ENCODE measurements at places on chromosomes 13 and 19. TPM values are rescaled to one million over a fixed set of nuclear protein-coding genes. Genes with fewer than 3 reads are reported as not detected.
A peak's percentile ranks its signal among the peaks of the same experiment; 100 is the strongest.

DNA sequence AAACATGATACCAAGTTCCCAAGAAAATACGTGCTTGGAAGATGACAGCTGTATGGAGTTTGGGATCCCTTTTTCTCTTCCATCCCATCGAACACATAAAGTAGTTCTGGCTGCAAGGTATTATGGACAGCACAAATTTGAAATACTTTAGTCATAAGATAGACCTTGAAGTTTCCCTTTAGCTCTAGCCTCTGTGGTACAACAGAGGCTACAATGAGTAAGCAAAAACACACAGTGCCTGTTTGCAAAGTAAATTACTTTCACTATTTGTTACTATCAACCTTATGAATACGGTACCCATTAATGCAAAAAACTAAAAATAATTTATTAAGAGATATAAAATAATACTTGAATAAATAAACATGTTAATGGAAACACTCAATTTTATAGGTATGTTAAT lies 21.0 kb upstream of the LRCH1 start:
- DNase-seq, result no peak

Gene DCLK1
- 3.9 TPM for total RNA-seq

Gene ATP8B3
- total RNA-seq, result 4.7 TPM

DNA sequence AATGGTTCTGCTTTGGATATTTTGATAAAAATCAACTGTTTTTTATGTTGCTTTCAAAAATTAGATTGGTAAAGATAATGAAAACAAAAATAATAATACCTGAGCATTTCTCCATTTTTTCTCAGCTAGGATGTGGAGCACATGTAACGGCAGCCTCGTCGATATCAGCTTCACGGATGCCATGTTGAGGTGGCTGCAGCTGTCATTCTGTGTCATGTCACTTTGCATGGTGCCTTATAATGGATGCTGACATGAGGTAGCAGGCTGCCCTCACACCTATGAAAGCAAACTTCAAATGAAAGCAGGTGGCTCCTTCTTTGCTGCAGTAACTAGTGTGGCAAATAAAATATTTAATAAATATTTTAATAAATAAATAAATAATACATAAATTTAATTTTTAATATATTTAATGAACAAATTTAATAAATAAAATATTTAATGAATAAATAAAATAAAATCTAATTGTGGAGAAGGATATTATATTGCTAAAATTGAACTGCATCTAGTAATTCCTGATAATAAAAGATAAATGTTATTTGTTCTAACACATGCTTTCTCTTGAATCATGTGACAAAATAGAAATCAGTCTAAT lies 955.7 kb upstream of the SLC10A2 start:
- no peak for DNase-seq

Gene MCF2L
- total RNA-seq, result 47.6 TPM

DNA sequence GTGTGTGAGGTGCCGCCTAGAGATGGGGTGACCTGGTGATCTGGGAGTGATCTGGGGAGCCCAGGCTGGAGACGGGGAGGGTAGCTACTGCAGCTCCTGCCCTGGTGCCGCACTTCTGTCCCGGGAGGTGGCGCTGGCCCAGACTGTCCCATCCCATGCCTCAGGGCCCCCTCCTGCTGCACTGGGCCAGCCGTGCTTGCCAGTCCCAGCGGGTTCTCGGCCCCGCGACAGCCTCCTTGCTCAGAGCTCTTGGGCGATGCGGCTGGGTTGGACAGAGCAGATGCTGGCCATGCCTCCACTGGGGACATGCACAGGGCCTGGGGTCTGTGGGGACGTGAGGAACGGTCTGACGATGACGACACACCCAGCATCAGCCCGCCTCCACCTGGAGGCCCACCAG lies 2.5 kb downstream of the RAX2 start:
- DNase-seq, result no peak

GRCh38 chr13:109355875-109356434 lies 430.4 kb downstream of the IRS2 start:
- no peak for DNase-seq

DNA sequence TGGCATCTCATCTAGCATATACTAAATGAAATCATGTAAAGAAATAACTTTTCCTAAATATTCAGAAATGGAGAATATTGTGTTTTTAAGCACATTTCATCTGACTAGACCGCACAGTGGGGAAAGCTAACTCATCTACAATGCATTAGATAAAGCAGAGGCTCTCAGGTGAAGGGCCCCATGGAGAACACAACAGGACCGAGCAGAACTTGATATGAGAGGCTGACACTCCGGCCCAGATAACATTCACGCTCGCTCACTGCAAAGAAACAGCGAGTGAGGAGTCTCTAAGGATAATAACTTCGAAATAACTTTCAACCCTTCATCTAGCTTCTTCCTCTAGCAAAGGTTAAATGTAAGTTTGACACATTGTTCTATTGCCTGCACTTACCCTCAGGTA lies 130.6 kb downstream of the PCDH9 start:
- no peak for DNase-seq

- DNase-seq, result no peak
Measured at GRCh38 chr19:1840541-1841115, 7.7 kb downstream of the REXO1 start.

- DNase-seq, result no peak
Measured at GRCh38 chr19:2167896-2168618, 4.3 kb downstream of the DOT1L start.

DNA sequence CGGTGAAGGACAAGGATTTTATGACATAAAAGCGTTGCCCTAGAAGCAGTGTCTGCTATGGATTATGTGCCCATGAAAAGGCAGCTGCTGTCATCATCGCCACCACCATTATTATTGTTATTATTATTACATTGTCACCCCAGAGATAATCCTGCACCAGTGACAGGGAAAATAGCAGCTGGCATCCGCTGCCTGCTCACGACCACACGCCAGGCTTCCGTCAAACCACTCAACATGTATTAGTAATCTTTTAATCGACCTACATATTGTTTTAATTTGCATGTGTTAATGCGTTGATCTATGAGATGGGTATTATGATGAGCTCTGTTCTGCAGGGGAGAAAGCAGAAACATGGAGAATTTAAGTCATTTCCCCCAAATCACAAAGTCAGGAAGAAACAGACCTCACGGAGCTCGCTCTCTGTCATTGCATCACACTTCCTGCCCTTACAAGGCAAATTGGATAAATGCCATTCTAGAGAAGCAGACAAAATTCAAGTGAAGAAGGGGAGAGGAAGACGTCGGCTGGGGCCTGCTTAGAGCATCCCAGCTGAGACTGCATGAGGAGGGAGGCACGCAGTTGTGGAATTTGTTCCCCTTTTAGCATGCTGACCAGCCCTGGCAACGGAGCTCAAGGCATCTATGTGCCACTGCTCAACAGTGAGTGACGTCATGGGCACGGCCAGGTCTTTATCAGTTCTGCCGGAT lies at the start of gene FFAR3:
Gene FFAR3 (plus strand): TSS at position 594 of the 707 bp plus-strand sequence. CDS start 431 bp downstream, outside the sequence.
- no peak for DNase-seq

Gene PEAK3
- 0.27 TPM for total RNA-seq

- no peak for DNase-seq
Measured at GRCh38 chr13:84917252-84917878, 881.9 kb downstream of the SLITRK6 start.

- no peak for DNase-seq
Measured at GRCh38 chr13:42875475-42876269, 94.3 kb downstream of the FAM216B start.

Gene N4BP2L1
- total RNA-seq, result 22.7 TPM

DNA sequence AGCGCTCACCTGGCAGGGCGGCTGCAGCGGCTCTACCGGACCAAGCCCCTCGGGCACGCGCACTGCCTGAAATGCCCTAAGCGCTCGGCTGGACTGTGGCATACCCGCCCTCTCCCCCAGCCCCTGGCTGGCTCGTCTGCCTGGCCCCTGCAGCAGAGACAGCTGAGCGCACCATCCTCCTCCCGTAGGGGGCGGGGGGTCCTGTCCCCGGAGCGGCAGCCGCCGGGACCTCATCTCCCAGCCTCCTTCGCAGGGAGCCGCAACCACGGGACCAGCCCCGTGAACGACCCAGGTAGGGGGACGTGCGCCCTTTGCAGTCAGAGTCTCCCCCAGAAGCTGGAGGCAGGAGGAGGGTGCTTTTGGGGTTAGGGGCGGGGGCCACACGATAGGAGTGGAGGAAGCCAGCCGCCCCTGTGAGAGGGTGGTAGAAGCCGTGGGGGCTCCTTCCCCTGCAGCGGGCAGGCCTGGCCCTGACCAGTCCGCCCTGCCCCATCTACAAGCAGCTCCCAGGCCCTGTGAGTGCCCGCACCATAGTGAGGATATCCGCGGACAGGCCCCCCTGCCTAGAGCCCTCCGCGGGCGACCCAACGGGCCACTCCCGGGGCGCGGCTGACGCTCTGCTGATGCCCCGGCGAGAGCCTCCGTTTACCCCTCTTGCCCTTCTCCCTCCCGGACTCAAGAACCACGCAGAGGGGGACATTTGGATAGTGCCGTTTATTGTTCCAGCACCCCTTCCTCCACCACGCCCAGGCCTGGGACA lies 34.2 kb downstream of the ZNF787 start:
- no peak for DNase-seq

Gene TMC4
- 40.2 TPM for total RNA-seq

Gene UQCR11
- 108 TPM for total RNA-seq

Gene SPINT2
- total RNA-seq, result 932 TPM

Gene SHANK1
- total RNA-seq, result 0.91 TPM

DNA sequence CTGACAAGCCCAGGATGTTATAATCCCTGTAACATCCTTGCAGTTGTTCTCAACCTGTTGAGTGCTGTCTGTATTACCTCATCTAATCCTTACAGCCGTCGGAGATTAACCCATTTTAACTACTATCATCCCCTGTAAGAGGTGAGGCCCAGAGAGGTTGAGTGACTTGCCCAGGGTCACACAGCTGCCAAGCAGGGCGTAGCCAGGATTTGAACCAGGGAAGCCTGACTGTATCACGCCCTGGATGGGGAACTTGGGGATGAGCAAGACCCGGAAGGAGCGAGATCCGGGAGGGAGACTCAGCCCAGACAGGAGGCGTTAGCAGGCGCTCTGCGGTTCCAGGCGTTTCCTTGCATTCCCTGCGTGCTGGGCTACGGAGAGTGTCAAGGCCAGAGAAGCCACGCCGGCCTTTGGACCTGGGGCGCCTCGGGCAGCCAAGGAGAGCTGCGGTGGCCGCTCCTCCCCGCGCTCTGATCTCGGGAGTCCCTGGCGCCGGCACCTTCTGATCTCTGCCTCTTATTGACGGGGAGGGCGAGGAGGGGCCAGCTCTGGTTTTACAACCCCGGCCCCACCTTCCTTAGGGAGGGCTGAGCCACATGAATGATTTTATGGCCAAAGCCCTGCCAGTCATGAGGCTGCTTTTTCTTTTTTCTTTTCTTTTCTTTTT lies 6.2 kb downstream of the SULT2B1 start:
- DNase-seq, result peak; percentile 87

GRCh38 chr19:17226002-17226933 lies at the start of gene OCEL1:
Gene OCEL1, plus strand, starts transcription at chr19:17226226. Its CDS starts 22 bp downstream, at chr19:17226248.
- DNase-seq, result peak; percentile 99

DNA sequence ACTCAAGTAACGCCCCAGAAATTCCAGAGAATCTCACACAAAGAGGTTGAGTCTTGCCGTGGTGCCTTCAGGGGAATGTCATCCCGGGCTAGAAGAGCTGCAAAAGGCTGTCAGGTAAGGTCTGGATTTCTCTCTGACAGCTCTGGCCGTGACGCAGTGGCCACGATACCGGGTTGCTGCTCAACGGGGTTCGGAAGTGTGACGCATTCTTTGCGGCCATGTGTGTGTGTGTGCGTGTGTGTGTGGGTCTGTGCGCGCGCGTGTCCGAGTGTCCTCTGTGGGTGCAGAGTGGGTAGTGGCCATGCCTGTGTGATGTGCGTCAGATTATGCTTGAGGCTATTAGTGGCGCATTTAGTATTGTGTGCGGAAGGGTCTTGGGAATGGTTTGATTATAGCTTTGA lies 306 bp downstream of the ZNF540 start:
- DNase-seq, result peak; percentile 50

GRCh38 chr19:5917431-5918107 lies 3.5 kb downstream of the CAPS start:
- no peak for DNase-seq

DNA sequence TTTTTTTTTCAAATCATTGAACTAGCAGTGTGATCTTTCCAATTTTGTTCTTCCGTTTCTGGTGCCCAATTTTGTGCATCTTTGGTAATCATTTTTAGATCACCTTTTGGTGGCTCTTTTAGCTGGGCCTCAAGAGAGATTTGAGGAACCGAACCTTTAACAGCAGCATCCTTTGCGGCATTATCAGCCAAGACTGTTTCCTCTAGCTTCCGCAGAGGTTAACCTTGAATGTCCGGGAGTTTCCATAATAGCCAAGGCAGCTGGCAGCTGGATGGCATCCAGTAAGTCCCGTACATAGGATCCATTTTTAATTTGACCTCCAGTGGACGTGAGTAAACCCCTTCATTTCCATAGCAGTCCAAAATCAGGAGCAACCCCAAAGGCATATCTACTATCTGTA lies 9.6 kb downstream of the IRGC start:
- no peak for DNase-seq

Gene FCAR
- total RNA-seq, result not detected

GRCh38 chr13:48978942-48979601 lies 3.4 kb downstream of the FNDC3A start:
- no peak for DNase-seq

DNA sequence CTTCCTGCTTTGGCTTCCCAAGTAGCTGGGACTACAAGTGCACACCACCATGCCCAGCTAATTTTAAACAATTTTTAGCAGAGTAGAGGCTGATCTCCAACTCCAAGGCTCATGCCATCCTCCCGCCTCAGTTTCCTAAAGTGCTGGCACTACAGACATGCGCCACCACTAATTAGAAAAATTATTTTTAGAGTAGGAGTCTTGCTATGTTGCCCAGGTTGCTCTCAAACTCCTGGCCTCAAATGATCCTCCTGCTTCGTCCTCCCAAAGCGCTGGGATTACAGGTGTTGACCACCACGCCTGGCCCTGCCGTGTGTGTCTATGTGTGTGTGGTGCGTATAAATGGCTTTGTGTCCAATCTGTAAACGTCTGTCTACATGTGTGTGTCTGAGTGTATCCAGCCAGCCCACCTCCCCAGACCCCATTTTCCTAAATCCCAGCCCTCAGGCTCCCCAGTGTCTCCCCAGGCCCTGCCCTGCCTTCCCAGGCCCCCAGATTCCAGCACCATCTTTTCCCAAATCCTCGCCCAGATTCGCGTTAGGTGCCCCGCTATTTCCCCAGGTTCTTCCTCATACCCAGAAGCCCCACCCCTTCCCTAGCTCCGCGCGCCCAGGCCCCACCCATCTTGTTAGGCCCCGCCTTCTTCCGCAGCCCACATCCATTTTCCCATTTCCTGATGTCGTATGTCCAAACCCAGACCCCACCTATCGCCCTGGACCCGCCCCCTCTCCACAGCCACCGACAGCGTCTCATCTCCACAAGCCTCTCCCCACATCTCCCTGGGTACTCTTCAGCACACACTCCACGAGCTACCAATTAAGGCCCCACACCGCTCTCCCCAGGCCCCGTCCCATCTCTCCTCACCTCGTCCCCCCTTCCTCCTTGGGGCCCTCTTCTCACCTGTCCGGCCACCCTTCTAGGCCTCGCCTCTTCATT lies 24.9 kb downstream of the SLC8A2 start:
- no peak for DNase-seq

- DNase-seq, result no peak
Measured at GRCh38 chr13:103952183-103952582, 886.0 kb upstream of the SLC10A2 start.

Gene IL27RA
- 8.3 TPM for total RNA-seq

GRCh38 chr13:30806784-30807183 lies 71.4 kb downstream of the ALOX5AP start:
- DNase-seq, result no peak
